ENCODE measurements at places on chromosomes 1 and 21.

GRCh38 chr1:162218975-162219374 lies 149.5 kb downstream of the NOS1AP start:
- no peak for DNase-seq

DNA sequence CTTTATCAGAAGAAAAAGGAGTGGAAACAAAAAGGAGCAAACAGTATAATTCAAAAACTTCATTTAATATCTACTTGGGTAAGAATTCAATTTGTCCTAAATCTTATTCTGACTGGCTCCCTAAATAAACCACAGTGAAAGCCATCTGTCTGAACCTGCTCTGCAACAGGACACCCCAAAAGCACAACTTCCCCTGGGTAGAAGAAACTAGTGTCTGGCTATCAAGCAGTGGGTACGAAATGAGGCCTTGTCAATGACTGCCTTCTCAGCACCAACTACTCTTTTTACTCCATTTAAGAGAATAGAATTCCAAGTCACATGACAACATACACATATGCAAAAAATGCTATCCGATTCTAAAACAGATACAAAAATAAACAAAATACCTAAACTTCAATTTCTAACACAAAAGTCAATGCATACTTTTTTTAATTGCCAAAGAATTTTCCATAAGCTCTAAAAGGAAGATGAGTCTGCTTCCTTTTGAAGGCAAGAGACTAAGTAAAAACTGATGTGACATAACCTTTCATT lies 206.8 kb downstream of the SLC45A1 start:
- DNase-seq = no peak

DNA sequence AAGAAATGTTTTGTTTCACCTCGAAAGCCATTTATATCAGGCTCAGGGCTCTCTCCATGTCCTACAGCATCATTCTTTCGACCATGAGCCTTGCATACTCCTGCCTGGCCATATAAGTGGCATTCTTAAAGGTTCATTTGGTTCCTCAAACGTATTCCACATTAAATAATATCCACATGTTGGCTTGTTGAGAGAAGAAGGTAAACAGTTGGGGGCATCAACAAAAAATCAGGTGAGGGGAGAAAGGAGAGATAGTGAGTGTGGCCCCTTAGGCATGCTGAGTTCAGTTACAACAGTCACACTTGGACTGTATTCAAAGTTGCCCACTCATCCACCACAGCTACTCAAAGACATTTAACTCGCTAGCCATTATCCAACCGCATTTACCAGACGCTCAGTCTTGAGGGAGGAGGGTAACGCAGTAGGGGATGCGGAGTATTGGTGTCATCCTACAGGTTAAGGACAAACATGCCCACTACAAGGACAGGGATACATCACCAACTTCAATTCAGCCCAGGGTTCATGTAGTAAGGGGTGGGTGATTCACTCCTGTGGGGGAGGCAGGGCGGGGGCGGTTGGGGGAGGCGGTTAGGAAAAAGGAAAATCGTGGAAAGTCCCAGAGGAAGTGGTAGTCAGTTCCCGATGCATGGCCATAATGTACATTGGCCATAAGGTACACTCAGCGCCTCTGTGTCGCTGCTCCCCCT lies 1.4 kb downstream of the ZNF697 start:
- DNase-seq = no peak

- no peak for DNase-seq
These were observed 50.9 kb downstream of the PTGS2 start for GRCh38 chr1:186629341-186629740.

GRCh38 chr21:37568916-37569315 lies 202.3 kb downstream of the DYRK1A start:
- no peak for DNase-seq

- DNase-seq = no peak
These were observed 47.7 kb downstream of the CENPF start for GRCh38 chr1:214650664-214651063.

- no peak for DNase-seq
These were observed 60.1 kb downstream of the KCNK1 start for GRCh38 chr1:233673947-233674431.

- DNase-seq = no peak
These were observed 1.5 kb upstream of the GABPB2 start for GRCh38 chr1:151069103-151069486.

DNA sequence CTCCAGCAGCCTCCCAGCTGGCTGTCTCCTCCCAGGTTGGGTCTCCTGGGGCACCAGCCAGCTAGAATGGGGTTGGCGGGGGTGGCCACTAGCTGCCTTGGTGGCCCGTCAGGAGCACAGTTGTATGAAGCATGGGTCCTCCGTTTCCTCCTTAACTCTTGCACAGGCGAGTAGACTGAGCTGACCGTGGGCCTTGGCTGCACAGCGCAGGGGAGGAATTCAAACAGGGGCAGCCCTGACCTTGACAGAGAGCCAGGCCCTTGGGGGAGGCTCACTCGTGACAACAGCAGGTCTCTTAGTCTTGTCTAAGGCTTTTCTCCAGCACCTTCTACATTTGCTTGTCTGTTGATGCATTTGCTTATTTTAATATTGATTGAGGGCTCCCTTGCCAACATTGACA lies 114.1 kb downstream of the PRDM2 start:
- no peak for DNase-seq

GRCh38 chr1:101567582-101568189 lies 330.9 kb downstream of the S1PR1 start:
- peak; percentile 21 for DNase-seq

DNA sequence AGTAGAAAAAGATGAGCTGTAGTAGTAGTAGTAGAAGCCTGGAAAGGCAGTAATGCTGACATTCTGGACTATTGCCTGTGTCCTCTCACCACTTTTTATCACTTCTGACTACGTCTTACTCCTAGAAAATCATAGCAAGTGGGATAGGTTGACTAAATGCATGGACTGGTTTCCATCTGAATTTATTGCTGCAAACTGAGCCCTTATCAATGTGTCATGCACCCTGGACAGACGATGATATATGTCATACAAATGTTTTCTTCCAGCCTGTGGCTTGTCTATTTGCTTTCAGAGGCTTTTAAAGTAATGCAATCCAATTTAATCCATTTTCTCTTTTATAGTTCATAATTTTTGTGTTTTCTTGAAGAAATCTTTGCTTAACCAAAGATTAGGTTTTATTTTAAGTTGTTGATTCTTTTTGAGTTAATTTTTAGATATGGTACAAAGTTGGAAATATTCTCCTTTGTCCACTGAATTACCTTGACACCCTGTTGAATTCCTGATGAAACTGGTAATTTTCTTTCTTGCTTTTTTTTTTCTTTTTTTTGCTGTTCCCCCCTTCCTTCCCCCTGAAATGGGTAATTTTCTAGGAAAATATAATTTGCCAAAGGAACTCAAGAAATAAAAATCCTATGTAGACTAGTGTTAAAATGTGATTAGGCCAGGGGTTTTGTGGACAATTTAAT lies 47.1 kb downstream of the PHACTR4 start:
- DNase-seq = no peak

DNA sequence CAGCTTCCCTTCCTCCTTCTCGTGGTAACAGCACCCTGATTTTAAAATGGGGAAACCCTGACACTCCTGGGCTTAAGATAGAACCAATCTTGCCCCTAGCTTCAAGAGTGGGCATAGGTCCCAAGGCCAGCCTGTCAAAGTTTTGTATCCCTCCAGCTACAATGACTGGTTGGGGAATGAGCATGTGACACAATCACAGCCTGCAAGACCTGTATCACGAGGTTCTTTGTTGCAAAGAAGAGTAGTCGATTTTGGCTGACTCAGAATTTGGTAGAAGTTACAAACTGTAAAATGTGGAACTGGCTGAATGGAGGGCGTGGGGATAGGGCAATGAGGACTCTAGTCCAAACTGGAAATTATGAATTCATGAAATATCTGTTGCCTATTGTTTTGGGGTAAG lies 18.7 kb downstream of the CTSK start:
- no peak for DNase-seq

DNA sequence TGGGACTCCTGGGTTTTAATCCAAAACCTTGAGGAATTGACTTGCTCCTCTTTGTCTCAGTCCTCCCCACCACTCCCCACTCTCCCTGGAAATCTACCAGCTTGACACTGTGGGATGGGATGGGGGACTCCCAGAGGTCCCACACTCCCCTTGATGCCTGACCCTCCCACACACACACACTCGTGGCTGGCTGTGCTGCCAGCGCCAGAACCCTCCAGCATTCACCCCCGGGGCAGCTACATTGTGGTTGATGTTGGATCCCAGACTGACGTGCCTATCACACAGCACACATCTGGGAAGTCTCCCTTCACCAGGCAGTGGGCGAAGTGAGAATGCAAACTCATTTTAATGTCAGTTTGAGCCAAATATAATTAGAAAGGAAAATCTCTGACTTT lies 10.0 kb downstream of the KIRREL1 start:
- no peak for DNase-seq

- DNase-seq = no peak
These were observed 74.6 kb downstream of the CD247 start for GRCh38 chr1:167443757-167444156.

GRCh38 chr1:180171691-180172090 lies 17.0 kb downstream of the QSOX1 start:
- no peak for DNase-seq

DNA sequence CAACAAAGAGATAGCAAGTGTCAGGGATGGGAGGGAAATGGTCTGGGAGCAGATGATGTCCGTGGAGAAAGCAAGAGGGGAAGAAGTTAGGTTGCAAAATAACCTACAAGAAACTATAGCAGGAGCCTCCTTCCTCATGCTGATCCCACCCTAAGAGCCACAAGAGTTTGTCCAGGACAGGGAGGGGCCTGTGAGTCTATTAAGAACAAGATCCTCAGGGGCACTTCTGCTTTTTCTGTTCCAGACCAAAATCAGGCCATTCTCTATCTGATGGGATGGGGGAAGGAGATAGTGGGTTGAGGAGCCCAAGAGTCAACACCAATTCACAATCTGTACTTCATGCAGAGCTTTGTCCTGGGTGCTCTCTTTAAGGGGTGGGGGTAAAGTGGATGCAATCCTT lies 7.7 kb upstream of the ATP1A4 start:
- DNase-seq = no peak

DNA sequence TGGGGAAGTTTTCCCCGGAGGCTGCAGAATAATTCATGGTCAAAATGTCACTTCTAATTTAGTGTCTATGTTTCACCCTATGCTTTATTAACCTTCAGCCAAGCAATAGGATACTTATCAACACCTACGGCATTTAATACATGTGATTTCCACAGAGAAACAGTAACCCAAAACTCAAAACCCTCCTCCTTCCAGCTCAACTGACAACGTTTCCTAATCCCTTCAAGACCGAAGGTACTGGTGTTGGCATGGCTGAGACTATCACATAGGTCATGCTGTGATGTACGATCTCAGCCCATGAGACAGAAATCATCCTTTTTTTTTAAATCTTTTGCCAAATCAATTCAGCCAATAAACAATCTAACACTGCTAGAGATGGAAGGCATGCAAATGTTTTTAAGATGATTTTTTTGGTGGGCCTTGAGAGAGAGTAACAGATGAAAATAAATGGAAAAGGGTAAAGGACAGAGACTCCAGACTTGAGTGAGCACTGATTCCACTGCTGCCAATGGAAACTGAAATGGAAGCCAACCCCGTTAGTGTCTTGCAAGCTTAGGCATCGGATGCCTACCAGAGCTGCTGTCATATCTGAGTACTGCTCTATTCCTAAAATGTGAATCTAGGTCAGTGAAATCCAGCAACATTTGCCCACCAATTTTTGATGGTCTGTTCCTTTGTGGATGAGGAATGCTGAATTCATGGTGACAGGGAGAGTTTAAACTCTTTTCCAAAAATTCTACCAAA lies 63.4 kb upstream of the BCL10 start:
- DNase-seq = no peak

- DNase-seq = no peak
These were observed 514 bp downstream of the TPRG1L start for GRCh38 chr1:3625151-3625907.

DNA sequence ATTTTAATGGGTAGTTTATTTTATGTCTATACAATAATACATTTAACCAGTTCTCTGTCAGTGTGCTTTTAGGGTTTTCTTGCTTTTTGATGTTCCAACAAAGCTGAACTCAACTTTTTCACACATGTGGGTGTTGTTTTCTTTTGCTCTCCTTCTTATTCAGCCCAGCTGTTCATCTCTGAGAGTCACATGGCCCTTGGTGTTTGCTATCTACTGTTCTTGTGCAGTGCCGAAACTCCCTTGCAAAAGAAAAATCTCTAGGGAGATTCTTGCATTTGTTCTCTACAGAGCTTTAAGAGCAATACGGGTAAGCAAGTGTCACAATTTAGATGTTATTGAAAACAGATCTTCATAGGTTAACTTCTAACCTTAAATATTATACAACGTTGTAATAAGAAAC lies 281.1 kb upstream of the CXADR start:
- no peak for DNase-seq

- DNase-seq = no peak
These were observed 75.5 kb downstream of the VAV3 start for GRCh38 chr1:107889524-107889923.

DNA sequence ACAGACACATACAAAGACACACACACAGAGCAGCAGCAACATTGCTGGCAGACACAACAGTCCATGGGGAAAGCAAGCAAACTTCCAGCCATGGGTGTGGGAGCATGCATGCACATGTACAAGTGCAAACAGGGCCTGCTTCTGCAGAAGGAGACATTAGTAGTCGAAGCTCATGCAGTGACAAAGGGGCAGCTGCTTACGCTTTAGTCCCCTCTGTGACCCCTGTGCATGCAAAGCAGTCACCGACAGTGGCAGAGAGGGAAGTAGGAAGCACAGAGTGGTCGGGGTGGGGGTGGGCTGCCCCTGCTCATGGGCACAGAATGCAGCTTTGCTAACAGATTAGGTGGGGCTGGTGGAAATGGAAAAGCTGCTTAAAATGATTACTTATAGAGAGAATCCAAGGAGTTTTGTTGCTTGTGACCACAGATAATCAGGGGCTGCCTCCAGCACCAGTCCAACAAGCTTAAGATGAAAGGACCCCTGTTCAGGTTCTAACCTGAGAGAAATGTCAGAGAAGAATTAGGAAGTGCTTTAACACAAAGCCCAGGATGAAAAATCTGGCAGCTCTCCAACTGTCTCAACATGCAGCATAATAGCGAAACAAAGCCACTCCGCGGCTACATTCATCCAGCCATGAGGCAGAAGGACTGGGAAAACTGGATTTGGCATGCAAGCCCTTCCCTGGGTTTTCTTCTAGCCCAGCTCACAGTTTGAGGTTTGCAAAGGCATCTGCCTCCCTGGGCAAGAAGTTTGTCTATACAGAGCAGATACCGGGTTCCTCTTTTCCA lies 378.9 kb downstream of the KCNH1 start:
- DNase-seq = peak; percentile 24

GRCh38 chr1:61572046-61572445 lies 152.9 kb downstream of the TM2D1 start:
- DNase-seq = no peak

GRCh38 chr21:34035619-34036354 lies 37.6 kb upstream of the MRPS6 start:
- DNase-seq = no peak

GRCh38 chr1:160646711-160647328 lies at the start of gene SLAMF1:
Gene SLAMF1 (minus strand): TSS chr1:160647044. CDS start chr1:160646945, 99 bp downstream.
- no peak for DNase-seq

- no peak for DNase-seq
These were observed 72.2 kb upstream of the SELENON start for GRCh38 chr1:25727635-25728286.

Data from NCI-H1436 (cell line).